ENCODE measurements at places on chromosomes 6 and 20.

GRCh38 chr6:113414511-113414910 lies 442.6 kb upstream of the MARCKS start:
- DNase-seq, result no peak

DNA sequence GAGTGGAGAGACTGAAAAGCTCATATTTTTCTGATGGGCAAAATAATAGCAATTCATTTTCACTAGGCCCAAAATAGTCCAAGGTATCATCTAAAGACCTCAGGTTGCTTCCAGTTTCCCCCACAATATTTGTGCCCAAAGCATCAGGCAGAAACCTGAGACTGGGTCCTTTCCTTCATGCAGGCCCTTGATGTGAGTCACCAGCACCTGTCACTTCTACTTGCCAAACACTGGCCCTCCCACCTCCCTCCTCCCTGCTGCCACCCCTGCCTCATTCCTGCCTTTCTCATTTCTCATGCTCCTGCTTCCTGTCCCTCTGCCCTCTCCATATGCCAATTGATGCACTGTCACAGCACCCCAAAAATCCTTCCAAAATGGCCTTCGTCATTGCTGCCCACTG lies 230.4 kb upstream of the CST7 start:
- DNase-seq, result no peak

- no peak for DNase-seq
These were observed 94.6 kb downstream of the LRRC1 start for GRCh38 chr6:53889365-53889764.

- DNase-seq, result no peak
These were observed 226.0 kb downstream of the TPBG start for GRCh38 chr6:82589509-82590206.

DNA sequence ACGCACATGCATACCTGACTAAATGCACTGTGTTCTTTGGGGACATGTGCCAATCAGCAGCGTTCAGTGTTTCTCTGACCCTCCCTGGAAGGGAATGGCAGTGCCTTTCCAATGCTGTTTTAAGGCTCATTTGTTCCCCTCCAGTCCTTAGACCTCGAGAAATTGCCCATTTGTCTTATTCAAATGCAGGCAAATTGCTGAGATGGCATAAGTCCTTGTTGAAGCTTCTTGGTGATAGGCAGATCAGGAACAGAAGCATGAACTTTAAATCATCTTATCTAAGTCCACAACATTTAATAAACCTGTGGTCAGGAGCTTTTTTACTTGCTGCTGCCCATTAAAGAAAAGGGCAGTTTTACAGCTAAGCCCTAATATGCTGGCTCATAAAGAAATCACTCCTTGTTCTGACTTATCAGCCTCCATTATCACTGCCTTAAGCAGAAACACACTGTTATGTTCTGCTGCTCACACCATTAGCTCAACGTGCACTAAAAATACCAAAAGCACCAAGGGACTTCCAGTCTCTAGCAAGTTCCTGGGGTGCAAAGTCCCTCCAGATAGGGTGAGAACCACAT lies 112.9 kb upstream of the LRFN2 start:
- DNase-seq, result no peak

GRCh38 chr6:83132121-83132520 lies 60.9 kb downstream of the PGM3 start:
- no peak for DNase-seq

GRCh38 chr6:29870104-29870503 lies 42.5 kb downstream of the HLA-G start:
- no peak for DNase-seq

DNA sequence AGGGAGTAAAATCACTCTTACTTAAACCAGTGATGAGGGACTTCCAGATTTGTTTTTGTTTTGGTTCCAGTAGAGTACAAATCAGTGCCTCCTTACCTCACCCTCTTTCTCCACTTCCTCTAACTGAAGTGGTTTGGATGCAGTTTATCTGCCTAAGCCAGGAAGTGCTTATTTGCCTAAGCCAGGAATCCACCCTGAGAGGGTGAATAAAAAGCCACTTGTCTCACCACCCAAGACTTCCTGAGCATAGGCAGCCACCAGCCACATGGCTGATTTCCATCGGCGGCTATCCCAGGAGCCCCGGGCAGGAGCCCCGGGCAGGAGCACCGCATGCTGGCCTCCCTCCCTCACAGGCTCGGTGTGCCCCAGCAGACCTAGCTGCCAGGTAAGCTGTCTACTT lies 12.0 kb downstream of the LRP11 start:
- DNase-seq, result no peak

GRCh38 chr6:168979254-168979653 lies 274.4 kb downstream of the THBS2 start:
- DNase-seq, result no peak

GRCh38 chr6:15036690-15037245 lies 209.1 kb upstream of the JARID2 start:
- no peak for DNase-seq

GRCh38 chr6:21270636-21271201 lies 322.8 kb upstream of the SOX4 start:
- no peak for DNase-seq

DNA sequence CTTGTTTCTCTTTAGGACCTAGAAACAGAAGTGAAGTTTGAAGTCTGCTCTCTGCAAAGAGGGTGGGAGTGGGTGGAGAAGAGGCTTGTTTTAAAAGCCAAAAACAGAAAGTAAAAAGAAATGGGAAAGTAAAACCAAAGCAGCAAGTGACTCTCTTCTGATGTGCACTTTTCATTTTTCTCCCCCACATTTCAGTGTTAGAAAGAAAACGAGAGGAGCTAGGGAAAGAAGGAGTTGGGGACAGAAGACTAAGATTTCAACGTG lies 1.3 kb downstream of the C6orf141 start:
- DNase-seq, result no peak

DNA sequence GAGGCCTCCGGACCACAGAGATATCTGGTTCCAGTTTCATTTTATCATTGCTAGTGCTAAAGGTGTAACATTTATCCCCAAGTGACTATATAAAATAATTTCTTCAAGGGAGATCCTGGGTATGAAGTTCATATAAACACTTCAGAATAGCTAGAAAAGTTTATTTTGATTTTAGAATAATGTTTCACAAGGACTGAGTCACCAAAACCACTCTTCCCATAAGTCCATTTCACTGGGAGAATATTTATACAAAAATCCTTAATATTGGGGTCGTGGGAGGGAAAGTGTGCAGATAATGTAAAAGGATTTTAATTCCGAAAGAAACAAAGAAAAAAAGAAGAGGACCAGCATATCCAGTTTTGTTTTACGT lies 128.1 kb downstream of the ISM1 start:
- DNase-seq, result no peak

GRCh38 chr6:29792123-29793035 lies 35.2 kb upstream of the HLA-G start:
- peak; percentile 52 for DNase-seq

GRCh38 chr6:113539202-113539601 lies 317.9 kb upstream of the MARCKS start:
- DNase-seq, result no peak

DNA sequence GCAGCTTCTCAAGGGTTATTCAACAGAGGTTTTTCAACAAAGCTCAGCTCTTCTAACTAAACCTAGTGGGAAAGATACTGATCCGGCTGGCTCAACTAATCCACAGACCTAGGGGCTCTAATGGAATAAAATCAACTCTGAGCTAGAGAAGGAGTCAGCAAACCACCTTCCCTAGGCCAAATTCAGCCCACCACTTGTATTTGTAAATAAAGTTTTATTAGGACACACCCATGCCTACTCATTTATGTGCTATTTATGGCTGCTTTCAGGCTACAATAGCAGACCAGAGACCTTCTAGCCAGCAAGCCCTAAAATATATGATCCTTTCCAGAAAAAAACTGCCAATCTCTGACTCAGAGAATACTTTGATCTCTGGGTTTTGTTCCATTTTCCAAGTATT lies 6.0 kb upstream of the RAB22A start:
- DNase-seq, result no peak

DNA sequence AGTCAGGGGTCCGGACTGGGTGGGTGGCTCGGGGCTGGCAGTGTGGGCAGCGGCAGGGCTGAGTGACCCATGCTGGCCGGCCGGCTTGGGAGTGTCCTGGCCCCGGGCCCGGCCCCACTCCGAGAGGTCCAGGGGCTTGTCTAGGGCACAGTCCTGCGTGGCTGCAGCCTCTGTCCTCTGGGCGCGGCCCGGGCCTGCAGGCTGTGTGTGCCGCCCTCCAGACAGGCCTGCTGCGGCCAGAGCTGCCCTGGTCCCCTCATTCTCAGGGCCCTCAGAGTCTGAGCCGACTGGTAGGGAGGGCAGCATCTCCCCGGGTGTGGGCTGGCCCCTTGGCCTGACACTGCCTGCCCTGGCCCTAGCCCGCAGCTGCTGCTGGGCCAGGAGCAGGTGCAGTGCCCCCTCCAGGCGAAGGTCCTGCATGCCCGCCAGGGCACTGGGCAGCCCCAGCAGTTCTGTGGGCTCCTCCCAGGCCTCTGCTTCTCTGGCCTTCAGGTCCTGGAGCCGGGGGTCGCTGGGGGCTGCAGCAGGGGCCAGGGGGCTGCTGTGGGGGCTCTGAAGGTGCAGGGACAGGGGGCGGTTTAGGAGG lies 6.9 kb upstream of the CABLES2 start:
- DNase-seq, result no peak

All from stimulated activated CD8-positive, alpha-beta memory T cell treated with anti-CD3 and anti-CD28 coated beads, Interleukin-15, amount 100 ng/mL, for 48 hours (primary cell).